ENCODE measurements at places on chromosomes 7 and 10. TPM values are rescaled to one million over a fixed set of nuclear protein-coding genes. Genes with fewer than 3 reads are reported as not detected.
A peak's percentile ranks its signal among the peaks of the same experiment; 100 is the strongest.

DNA sequence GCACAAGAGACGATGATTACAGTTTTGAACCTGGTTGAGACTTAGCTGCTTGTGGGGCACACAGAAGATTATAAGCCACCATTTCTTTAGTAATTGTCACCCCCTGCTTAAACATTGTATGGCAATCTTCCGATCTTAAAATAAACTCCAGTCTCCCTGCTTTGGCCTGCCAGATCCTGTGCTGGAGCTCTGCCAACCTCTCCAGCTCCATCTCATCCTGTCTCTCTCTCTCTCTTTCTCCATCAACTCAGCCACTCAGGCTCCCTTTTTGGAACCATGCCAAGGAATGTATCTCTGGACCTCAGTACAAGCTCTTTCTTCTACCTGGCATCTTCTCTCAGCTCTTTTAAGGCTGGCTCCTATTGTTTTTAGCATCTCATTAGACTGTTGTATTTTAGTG is 1053.2 kb downstream of the REEP3 start:
- no peak for DNase-seq

- DNase-seq: peak; percentile 67
Observed at GRCh38 chr10:3805201-3805790, 20.3 kb upstream of the KLF6 start.

DNA sequence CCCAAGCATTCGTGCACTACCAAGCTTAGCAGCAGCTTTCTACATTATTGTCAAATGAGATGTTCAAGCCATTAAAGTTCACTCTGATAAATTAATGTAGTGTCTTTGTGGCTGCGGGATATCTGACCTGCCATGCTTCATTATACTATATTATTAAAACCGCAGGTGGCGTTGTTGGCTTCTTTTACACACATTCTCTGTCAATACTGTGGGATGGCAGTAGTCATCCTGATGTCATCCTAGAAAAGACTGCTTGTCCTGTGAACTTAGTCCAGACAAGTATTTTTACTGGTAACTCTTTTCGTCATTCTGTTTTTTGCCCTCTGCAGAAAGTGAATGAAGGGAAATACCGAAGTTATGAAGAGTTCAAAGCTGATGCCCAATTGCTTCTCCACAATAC is 103.9 kb downstream of the ZMYND11 start:
- DNase-seq: peak; percentile 53

- no peak for DNase-seq
Observed at GRCh38 chr7:29969738-29970137, 19.9 kb downstream of the SCRN1 start.

- peak; percentile 43 for DNase-seq
Observed at GRCh38 chr7:127683776-127684681, 32.0 kb downstream of the SND1 start.

MYL10 gene
- not detected for total RNA-seq

DNA sequence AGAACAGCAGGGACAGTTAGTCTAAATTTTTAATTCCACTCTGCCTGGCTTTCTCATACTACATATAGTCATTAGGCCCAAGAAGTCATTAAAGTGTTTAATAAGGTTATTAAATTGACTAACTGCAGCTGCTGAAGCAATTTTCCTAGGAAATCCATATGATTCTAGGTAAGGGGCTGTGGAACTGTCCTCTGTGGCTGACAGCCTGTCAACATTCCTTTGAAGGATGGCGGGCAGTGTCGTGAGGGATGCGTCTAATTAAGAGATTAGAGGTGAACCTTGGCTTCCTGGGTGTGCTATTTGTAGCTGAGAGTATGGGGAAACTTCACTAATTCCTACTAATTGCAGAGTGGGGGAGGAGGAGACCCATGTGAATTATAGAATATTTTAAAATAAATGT is 64.6 kb downstream of the SNX10 start:
- DNase-seq: no peak

DNA sequence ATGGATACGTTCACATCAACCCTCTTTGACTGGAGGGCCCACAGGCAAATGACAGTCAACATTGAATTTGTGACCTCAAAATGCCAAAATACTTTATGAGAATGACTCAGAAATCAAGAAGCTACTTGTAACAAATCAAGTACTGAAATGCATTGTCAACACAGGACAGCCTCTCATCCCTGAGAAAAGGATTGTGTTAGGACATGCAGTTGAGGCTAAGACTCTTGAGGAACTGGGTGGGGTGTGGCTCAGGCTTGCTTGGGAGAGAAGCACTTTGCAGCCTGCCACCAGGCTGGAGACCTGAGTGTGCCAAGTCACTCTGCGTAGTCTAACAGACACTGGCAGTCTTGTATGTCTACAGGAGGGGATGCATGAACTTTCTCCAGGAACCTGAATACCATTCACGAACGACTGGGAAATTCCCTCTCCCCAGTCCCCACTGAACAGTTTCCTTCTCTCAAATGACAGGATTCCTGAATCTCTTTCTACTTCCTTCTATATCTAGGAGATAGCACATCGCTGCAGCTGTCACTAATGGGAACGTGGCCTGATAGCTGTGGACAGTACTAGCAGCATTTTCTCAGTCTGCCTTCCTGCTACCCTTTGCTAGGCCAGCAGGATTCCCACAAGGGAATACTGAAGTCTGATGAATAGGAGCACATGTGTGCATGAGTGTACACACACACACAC is 3.3 kb upstream of the SMO start:
- DNase-seq: no peak

ABCB4 gene
- total RNA-seq: 1.2 TPM

ITPRID1 gene
- total RNA-seq: not detected

NUTM2E gene
- 0.17 TPM for total RNA-seq

CALCR gene
- not detected for total RNA-seq

KDM7A gene
- total RNA-seq: 7.7 TPM

DNA sequence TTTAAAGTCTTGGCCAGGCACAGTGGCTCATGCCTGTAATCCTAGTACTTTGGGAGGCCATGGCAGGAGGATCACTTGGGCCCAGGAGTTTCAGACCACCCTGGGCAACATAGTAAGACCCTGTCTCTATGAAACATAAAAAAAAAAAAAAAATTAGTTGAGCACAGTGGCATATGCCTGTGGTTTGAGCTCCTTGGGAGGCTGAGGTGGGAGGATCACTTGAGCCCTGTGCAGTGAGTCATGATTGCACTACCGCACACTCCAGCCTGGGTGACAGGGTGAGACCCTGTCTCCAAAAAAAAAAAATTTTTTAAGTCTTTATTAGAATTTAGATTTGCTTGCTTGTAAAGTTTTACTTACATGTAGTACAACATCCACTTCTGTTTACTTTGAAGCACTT is 14.0 kb downstream of the WNT2 start:
- no peak for DNase-seq

ALOX5 gene
- total RNA-seq: 139 TPM

DNA sequence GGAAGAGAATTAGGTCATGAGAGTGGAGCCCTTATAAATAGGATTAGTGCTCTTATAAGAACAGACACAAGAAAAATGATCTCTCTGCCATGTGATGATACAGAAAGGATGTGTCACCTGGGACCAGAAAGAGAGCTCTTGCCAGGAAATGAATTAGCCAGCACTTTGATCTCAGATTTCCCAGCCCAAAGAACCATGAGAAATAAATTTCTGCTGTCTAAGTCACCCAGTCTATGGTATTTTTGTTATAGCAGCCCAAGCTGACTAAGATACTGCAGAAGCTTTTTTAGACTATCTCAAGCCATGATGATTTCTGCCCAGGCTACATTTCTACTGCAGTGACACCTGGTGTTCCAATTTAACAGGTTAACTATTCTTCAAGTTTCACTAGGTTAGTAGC is 84.8 kb downstream of the RSU1 start:
- DNase-seq: no peak

GRCh38 chr10:22626784-22627183 is 87.6 kb downstream of the PIP4K2A start:
- no peak for DNase-seq

DNA sequence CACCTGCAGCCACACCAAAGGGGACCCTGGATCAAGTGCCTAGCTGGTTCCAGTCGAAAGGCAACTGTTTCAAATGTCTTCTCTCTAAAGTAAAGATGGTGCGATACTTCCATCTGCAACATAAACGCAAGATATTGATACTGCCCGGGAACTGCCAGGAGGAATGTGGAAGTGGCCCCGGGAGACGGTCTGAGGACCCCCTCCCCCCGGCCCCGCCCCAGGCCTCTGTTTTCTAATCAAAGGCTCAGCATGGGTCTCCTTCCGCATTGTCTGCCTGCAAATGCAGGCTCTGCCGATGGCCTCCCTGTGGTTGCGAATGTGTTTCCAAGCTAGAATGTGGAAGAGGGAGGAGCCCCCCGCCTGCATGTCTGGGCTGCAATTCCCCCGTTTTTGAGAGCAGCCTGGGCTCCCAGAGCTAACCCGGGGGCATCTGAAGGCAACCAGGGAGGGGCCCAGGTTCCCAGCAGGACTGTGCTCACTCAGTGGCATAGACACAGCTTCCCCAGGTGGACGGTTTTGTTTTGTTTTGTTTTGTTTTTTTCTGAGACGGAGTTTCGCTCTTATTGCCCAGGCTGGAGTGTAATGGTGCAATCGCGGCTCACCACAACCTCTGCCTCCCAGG is 223.9 kb upstream of the PPP2R2D start:
- DNase-seq: no peak

- DNase-seq: peak; percentile 84
Observed at GRCh38 chr7:75740846-75741497, 2.2 kb upstream of the HIP1 start.

AS3MT gene
- not detected for total RNA-seq

PHKG1 gene
- total RNA-seq: 3.3 TPM

Measured in OCI-LY7 (cell line).